ENCODE measurements at places on chromosomes 7 and 10.

GRCh38 chr7:107715531-107715930, 28.4 kb upstream of the CBLL1 start:
- no peak for DNase-seq

- no peak for DNase-seq
Observed at GRCh38 chr7:32015133-32015532, 55.1 kb downstream of the PDE1C start.

DNA sequence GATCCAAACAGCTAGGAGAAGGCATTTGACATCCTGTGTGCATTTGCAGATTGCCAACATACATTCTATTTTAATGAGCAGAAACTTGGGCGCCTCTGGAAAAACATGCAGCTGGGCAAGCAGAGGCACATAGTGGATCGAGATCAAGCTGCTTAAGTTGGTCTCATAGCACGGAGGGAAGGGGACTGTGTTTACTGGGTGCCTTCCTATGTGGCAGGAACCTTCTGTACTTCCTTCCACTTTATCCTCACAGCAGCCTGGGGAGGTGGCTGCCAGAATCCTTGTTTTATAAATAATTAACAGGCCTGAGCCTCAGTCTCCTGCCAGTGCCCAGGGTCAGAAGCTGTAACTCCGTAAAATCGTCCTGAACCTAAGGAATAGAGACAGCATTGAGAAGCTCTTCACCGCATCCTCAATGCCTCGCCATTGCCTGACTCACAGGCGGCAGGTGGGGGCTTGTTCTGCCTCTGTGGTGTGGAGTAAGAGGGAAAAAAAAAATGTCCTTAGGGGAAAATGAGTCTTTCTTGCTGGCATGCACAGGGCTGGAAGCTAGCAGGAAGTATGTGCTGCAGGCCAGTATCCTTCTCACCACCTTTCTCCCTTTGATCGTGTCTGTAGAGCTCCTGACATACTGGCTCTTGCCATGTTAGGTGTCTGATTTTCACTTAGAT, 6.2 kb downstream of the VWA2 start:
- no peak for DNase-seq

- DNase-seq: no peak
Observed at GRCh38 chr7:149093228-149093627, 2.7 kb upstream of the ZNF786 start.

GRCh38 chr10:24661376-24661775, 62.3 kb downstream of the ARHGAP21 start:
- DNase-seq: no peak

GRCh38 chr7:88522771-88523293, 216.1 kb upstream of the STEAP4 start:
- DNase-seq: no peak

Data from stimulated activated CD8-positive, alpha-beta memory T cell treated with anti-CD3 and anti-CD28 coated beads, Interleukin-15, amount 100 ng/mL, for 1 hour (primary cell).